ENCODE measurements at places on chromosomes 5 and 9.

GRCh38 chr5:97628031-97628430, 445.0 kb upstream of the RIOK2 start:
- no peak for DNase-seq

DNA sequence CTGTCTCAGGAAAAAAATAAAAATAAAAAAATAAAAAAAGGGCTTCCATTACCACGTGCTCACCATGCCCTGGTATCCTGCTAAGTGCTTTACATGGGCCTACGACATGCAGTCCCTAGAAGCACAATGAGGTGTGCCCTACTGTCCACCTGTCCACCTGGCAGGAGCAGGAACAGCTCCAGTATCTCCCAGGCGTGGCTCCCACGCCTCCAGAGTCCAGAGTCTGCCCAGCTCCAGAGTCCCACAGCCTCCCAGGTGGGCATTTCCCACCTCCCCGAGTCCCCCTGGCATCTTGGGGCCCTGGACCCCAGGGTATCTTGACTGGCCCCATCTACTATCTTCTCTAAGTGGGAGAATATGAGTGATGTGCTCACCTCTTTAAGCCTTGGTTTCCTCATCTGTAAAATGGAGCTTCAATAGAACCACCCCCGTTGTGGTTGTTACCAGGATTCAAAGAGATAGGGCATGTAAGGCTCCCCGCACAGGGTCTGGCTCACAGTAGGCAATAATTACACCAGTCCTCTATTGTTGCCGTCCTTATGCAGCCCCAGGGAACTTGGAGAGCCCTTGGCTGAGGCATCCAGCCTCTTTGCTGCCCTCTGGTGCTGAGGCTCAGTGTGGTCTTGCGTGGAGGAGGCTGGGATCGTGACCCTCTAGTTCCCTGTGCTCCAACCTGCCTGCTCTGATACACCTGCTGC, 8.9 kb downstream of the CXCL14 start:
- DNase-seq = peak; percentile 28

- no peak for DNase-seq
Observed at GRCh38 chr5:28862860-28863196, 1824.4 kb upstream of the CDH9 start.

- no peak for DNase-seq
Observed at GRCh38 chr5:39231705-39232525, 12.6 kb upstream of the FYB1 start.
